ENCODE measurements at places on chromosomes 4 and X.
A peak's percentile ranks its signal among the peaks of the same experiment; 100 is the strongest.

- no peak for DNase-seq
Measured at GRCh38 chrX:9785944-9786797, at the start of gene SHROOM2. SHROOM2 (plus strand) TSS chrX:9786429; CDS start chrX:9786546, 117 bp downstream.

DNA sequence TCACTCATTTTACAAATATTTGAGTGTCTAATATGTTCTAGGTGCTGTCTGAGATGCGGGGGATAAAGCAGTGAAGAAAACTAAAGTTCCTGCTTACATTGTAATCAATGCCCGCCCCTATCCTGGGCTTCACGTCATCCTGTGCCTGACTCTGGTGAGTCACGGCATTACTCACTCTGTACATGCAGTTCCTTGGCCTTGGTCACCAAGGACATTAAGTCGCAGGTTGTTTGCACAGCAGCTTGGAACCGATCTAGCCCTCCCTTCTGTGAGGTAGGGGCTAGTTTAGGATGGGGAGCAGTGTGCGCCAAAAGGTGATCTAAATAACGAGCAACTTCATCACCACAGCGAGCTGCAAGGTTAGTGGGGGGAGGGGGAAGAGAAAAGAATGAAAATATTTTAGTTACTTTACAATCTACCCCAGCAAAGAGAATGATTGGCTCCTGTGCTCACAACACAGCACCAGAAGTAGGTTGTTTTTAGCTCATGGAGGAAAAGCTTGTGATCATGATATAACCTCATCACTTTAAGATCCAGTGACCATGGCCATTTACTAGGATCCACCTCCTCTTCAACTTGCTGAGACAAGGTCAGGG lies 48.0 kb upstream of the HDAC8 start:
- peak; percentile 91 for DNase-seq

DNA sequence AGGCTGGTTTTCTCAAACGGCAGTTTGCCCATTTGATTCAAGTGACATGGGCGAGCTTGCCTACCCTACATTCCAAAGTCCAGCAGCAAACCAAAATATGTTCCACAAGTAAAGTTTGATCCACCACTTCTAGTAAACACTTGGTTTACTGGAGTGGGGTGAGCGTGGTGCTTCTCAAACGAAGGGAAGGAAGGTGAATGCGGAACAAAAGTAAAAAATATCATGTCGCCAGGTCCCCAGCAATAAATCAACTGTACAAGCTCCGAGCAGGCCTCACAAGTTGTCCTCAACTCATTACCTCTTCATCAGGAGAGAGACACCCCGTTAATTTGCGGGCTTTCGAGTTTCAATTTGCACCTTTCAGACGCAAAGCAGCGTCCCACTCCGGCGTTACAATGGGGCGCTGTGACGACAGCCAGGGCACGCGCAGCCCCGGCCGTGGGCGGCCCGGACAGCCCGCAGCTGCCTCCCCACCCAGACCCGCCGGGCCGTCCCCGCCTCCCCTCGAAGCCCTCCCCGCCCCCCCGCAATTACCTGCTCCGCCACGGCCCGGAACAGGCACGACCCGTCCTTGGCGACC lies 1.0 kb downstream of the OTUD4 start:
- DNase-seq: peak; percentile 75

GRCh38 chrX:102745513-102745856 lies 24.9 kb downstream of the GPRASP3 start:
- no peak for DNase-seq

- no peak for DNase-seq
Measured at GRCh38 chrX:7216981-7217587, 69.1 kb upstream of the PUDP start.

DNA sequence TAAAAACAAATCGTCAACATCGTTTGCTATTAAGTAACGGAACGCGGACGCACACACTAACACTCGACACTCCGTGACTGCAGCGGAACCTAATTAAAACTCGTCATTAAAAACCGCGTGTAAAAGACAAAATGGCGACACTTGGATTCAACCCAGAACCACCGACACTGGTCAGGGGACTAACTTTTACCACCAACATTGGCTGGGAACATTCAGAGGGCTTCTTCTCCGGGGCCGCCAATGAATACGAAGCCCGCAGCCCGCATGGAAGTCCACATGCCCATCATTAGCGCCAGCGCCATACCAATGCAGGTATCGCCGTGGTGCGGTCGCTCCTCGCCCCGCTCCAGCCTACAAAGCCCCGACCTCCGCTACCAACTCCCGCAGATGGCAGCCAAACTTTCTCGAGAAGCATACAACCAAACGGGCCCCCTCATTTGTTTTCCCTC lies 498 bp downstream of the RBMX start:
- peak; percentile 33 for DNase-seq

All from HT-29 (cell line).